ENCODE measurements at places on chromosomes 7 and 10.

- DNase-seq: no peak
These were observed 120.3 kb upstream of the PTPRZ1 start for GRCh38 chr7:121752706-121753105.

DNA sequence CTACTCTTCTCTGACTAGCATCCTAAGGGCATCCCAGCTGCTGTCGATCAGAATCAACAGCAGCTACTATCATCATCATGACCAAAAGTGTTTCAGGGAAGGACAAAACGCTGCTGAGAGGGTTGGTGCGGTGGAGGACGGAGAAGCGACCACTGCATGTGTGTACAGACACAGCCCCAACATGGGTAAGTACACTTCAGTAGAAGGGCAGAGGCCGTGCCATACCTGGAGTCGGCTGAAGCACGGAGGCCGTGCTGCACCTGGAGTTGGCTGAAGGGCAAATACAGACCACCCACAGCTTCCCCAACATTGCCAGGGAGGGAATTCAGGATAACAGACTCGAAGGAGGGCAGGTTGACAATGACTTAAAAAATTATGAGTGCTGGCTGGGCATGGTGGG, 67.8 kb upstream of the CYTH3 start:
- no peak for DNase-seq

GRCh38 chr7:88599528-88599927, 160.0 kb upstream of the ZNF804B start:
- DNase-seq: no peak

DNA sequence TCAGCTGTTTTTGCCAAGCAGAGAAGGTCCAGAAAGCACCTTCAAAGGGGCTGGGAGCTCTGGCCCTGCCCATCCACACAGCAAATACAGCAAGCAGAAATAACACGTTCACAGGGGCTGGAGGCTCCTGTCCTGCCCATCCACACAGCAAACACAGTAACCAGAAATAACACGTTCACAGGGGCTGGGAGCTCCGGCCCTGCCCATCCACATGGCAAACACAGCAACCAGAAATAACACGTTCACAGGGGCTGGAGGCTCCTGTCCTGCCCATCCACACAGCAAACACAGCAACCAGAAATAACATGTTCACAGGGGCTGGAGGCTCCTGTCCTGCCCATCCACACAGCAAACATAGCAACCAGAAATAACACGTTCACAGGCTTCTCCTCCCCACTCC, 558.1 kb downstream of the PTPRN2 start:
- no peak for DNase-seq

DNA sequence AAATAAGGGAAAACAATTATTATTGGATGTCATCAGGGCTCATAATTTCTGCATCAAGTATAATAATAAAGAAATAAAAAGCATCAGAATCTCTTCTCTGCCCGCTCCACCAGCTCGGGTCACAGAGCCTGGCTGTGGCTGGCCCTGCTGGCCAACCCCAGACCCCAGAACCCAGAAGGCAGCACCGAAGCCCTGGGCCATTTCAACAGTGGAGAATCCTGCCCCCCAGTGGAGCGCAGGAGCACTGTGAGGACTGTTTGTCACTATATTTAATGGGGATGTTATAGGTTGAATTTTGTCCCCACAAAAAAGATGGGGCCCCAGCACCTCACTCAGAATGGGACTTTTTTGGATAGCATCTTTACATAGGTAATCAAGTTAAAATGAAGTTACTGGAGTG, 27.3 kb downstream of the DENND11 start:
- DNase-seq: no peak
